ENCODE measurements at places on chromosomes 13 and 19.

- no peaks in the 10 kb centered on the region for H3K27me3 ChIP-seq
- peak overlapping the region; percentile 90 for H3K27ac ChIP-seq
- no peak overlapping the region for H3K4me3 ChIP-seq
- no peaks in the 10 kb centered on the region for H3K36me3 ChIP-seq
- DNase-seq = no peak
- peaks cover 72% of the 10 kb centered on the region for H3K4me1 ChIP-seq
Observed at GRCh38 chr19:35136977-35137702, 1.5 kb upstream of the FXYD1 start.

GRCh38 chr13:25169356-25169755, 2.7 kb downstream of the AMER2 start:
- DNase-seq = no peak
- no peak overlapping the region for H3K27ac ChIP-seq
- H3K36me3 ChIP-seq = no peaks in the 10 kb centered on the region
- peaks cover 19% of the 10 kb centered on the region for H3K4me1 ChIP-seq
- H3K27me3 ChIP-seq = peaks cover 49% of the 10 kb centered on the region

DNA sequence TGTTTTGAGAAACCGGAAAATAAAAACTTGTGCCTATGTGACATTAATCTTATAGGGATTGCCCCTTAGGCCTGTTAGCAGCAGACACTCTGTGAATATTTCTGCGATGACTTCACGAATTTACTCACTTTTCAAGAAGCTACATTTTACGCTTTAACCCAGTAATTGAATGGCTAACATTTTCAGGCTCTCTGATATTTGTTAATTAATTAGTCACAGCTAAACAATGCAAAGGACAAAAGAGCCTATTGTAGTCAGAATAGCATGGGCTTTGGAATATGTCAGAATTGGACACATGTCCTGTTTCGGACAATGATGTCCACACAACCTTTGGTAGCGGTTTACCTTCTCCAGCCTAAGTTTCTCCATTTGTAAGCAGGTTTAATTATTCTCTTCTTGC, 506.6 kb downstream of the EFNB2 start:
- H3K27ac ChIP-seq = no peak overlapping the region
- H3K27me3 ChIP-seq = no peaks in the 10 kb centered on the region
- no peak overlapping the region for H3K4me3 ChIP-seq
- H3K36me3 ChIP-seq = no peaks in the 10 kb centered on the region

DNA sequence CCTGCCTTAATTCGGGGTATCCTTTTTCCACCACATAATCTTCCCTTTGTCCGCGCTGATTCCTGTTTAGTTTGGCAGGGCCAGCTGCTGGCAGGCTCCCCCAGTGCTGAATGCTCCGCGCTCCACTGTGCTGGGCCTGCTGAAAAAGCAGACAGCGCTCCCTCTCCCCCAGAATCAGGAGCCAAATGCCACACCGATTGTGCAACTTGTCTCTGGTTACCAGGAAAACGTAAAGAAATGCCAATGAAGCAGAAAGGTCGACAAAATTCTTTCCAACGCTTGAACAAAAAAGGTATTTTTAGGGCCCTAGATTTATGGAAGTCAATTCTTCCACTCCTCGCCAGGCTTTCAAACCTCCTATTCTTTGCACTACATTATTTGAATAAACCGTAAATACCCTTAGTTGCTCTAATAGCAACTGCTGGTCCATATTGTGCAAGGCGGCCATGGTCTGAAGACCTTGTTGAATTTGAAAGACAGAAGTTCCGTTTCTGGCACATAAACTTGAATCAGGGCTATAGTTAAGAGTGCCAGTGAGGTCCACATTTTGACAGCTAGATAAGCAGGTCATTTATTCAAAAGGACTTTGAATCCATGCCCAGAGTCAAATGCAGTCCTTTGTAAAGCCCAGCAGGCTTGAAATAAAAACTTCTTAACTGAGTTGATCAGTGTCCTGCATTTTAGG, 206.7 kb upstream of the RFC3 start:
- no peaks in the 10 kb centered on the region for H3K27me3 ChIP-seq
- DNase-seq = no peak
- no peak overlapping the region for H3K4me3 ChIP-seq
- no peaks in the 10 kb centered on the region for H3K36me3 ChIP-seq
- peak overlapping the region; percentile 12 for H3K27ac ChIP-seq

DNA sequence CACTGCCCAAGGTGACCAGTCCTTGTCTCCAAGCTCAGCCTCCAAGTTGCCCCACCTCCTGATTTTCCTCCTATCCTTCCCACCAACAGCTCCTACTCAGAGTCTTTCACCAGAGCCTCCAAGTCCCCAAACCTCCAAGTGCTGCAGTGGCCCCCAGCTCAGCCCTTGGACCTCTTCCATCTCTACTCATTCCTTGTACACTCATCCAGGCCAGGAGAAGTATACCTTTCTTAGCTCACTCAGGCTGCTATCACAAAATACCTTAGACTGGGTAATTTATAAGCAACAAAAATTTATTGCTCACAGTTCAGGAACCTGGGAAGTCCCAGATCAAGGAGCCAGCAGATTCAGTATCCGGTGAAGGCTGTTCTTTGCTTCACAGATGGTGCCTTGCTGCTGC, 11.3 kb downstream of the ATP7B start:
- H3K4me3 ChIP-seq = no peak overlapping the region
- peaks cover 23% of the 10 kb centered on the region for H3K4me1 ChIP-seq
- H3K36me3 ChIP-seq = no peaks in the 10 kb centered on the region
- H3K27ac ChIP-seq = no peak overlapping the region
- no peak for DNase-seq
- no peaks in the 10 kb centered on the region for H3K27me3 ChIP-seq

DNA sequence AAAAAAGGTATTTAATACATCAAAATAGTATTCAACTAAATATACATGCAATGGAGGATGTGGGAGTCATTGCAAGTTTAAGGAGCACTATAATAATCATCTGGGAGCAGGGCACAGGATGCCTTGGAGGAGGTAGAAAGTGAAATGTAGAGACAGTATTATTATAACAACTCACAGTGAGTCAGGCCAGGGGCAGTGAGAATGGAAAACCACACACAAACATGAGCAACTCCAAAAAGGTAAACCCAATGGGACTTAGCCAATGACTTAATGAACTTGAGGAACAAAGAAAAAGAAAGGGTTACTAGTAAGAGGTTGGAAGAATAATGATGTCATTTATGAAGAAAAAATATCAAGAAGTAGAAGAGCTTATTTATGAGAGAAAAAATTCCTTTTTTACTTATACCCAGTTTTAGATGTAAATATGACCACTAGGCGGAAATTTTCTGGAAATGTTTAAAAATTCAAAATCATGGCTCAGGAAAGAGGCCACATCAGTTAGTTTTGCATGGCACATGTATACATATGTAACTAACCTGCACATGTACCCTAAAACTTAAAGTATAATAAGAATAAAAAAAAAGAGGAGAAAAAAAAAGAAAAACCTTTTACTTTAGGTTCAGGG, 389.3 kb downstream of the SUCLA2 start:
- H3K36me3 ChIP-seq = no peaks in the 10 kb centered on the region
- DNase-seq = no peak
- no peaks in the 10 kb centered on the region for H3K27me3 ChIP-seq
- H3K4me1 ChIP-seq = no peaks in the 10 kb centered on the region
- H3K4me3 ChIP-seq = no peak overlapping the region

DNA sequence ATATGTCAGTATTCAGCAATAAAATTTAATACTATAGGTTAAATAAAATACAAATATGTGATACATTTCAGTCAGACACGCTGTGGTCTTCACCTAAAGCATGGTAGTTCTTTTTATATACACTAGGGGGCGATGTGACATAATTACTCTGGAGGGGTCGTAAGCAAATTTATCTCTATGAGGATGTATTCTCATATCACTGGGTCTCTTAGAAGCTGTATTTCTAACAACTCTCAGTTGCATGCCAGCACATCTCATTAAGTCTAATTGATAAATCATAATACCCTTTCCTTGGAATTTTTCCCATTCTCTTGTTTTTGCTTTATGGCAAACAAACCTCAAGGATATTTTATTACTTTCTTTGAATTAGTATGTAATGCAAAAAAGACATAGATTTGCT, 3.9 kb upstream of the PCDH17 start:
- peaks cover 52% of the 10 kb centered on the region for H3K27me3 ChIP-seq
- no peak for DNase-seq
- H3K36me3 ChIP-seq = no peaks in the 10 kb centered on the region
- H3K4me1 ChIP-seq = peaks cover 36% of the 10 kb centered on the region

GRCh38 chr13:90974249-90974975, 373.1 kb upstream of the MIR17HG start:
- no peak overlapping the region for H3K27ac ChIP-seq
- H3K4me1 ChIP-seq = no peaks in the 10 kb centered on the region
- no peaks in the 10 kb centered on the region for H3K27me3 ChIP-seq
- no peak for DNase-seq
- H3K4me3 ChIP-seq = no peak overlapping the region
- H3K36me3 ChIP-seq = no peaks in the 10 kb centered on the region

DNA sequence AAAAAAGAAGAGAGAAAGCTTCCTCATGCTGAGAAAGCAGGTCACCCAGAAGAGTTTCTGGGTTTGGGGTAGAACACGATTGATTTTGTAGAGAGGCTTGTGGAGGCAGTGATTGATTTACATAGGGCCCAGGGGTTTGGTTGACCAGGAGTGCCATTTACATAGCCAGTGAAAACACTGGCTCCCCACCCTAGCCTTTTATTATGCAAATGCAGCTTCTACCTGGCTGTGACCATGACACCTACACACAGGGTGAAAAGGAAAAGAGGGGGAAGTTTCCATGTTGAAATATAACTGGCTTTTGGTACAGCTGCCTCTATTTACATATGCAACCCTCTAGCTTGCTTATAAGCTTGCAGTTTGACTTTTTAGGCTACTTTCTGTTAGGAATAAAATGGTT, 62.0 kb downstream of the ZNF100 start:
- H3K4me3 ChIP-seq = no peak overlapping the region
- DNase-seq = no peak
- H3K27me3 ChIP-seq = no peaks in the 10 kb centered on the region
- H3K4me1 ChIP-seq = no peaks in the 10 kb centered on the region

- H3K27me3 ChIP-seq = no peaks in the 10 kb centered on the region
- no peaks in the 10 kb centered on the region for H3K36me3 ChIP-seq
- no peak overlapping the region for H3K27ac ChIP-seq
- no peak for DNase-seq
- H3K4me3 ChIP-seq = no peak overlapping the region
Observed at GRCh38 chr13:67515895-67516294, 285.8 kb upstream of the PCDH9 start.

- no peaks in the 10 kb centered on the region for H3K36me3 ChIP-seq
- peaks cover 52% of the 10 kb centered on the region for H3K27me3 ChIP-seq
- H3K4me1 ChIP-seq = peaks cover 9% of the 10 kb centered on the region
- no peak for DNase-seq
- H3K4me3 ChIP-seq = no peak overlapping the region
- H3K27ac ChIP-seq = no peak overlapping the region
Observed at GRCh38 chr19:1699386-1699785, 47.0 kb upstream of the TCF3 start.

DNA sequence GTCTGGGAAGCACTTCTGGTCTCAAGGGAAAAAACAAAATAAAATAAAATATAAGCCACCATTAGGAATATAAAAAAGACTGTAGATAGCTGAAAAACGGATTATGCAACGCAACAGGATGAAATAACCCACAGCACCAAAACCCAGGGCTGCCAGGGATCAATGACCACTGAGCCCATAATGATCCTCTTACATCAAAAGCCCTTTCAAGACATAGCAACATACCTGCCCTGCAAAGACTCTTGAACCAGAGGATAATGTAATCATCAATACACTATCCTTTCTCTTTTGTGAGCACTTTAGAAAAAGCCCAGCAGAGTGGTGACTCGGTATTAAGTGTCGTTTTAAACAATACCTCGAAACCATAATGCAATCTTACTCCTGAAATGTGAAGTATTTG, 235.0 kb upstream of the SOX21 start:
- no peak for DNase-seq
- no peaks in the 10 kb centered on the region for H3K36me3 ChIP-seq
- no peaks in the 10 kb centered on the region for H3K4me1 ChIP-seq
- no peaks in the 10 kb centered on the region for H3K27me3 ChIP-seq
- no peak overlapping the region for H3K4me3 ChIP-seq
